ENCODE measurements at places on chromosomes 13 and 19.
A peak's percentile ranks its signal among the peaks of the same experiment; 100 is the strongest.

DNA sequence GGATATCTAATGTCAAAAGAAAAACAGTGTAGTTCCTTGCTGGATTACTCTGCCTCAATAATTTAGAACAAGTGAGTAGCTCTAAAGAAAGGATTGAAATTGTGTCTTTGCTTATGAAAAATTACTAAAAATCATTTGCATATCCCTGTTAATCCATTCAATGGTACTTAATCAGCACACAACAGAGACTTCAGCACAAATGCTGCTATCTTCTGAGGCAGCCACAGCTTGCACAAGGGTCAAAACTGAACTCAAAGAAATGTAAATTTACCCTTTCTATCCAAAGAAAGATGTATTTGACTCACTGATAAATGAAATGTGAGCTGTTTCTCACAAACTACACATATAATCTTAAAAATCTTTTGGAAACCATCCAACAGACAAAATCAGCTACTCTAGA lies 116.2 kb downstream of the LHFPL6 start:
- no peak for DNase-seq

DNA sequence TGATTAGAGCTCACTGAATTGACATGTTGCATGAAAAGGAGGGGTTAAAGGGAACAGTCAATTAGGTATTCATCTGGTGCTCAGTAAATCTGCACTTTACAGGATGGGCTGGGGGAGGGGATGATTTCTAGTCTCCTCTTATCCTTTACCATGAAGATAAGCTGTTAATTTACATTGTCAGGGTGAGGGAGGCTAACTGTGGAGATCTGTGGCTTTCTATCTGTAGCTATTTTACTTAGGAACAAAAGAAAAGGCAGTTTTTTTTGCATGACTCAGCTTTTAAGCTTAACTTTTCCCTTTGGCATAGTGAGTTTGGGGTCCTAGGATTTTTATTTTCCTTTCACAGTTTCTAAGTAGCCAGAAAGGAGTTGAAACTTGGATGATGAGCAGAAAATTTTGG lies 253.3 kb downstream of the LMO7 start:
- no peak for DNase-seq

DNA sequence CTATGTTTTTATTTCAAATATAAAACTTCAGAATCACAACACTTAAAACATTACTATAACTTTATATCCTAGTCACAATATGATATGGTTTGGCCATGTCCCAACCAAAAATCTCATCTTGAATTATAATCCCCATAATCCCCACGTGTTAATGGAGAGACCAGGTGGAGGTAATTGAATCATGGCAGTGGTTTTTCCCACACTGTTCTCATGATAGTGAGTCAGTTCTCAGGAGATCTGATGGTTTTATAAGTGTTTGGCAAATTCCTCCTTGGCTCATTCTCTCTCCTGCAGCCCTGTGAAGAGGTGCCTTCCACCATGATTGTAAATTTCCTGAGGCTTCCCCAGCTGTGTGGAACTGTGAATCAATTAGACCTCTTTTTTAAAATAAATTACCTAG lies 307.6 kb downstream of the SPRY2 start:
- no peak for DNase-seq

- DNase-seq, result no peak
Observed at GRCh38 chr19:49588365-49589122, 2.4 kb upstream of the PRR12 start.

- no peak for DNase-seq
Observed at GRCh38 chr19:21028969-21029268, 8.5 kb downstream of the ZNF430 start.

DNA sequence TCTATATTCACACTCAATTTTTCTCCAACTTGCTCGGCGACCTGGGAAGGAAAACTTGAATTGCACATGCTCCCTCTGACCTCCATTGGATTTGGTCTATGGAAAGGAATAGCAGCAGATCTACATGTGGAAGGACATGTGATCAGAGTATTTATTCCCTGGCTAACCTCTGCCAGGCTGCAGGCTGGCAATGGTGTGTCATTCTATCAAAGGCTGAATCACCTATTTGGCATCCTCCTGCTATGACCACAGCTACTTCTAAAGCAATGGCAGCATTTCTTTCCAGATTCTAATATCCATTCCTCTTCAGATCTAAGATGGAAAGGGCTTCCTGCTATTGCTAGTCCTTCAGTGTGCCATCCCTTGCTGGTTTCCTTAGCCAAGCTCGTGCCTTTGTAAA lies 144.3 kb upstream of the FREM2 start:
- DNase-seq, result no peak

DNA sequence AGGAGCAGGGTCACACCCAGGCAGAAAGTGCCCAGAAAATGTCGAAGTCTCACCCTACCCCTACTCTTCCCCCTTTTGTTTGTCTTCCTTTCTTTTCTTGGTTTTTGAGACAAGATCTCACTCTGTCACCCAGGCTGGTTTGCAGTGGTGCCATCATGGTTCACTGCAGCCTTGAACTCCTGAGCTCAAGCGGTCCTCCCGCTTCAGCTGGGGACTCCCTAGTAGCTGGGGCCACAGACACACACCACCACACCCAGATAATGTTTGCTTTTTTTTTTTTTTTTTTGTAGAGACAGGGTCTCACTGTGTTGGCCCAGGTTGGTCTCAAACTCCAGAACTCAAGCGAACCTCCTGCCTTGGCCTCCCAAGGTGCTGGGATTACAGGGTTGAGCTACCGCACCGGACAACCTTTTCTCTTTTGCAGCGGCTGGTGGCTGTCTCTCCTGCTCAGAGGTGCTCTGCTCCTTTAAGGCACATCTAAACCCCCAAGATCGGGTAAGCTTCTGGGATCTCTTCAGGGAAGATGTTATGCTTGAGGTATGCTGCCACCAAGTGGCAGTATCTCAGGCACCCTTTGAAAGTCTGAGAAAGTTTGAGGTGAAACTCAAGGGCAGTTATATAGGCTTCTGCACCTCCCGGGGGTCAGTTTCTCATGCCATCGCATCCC lies 22.4 kb upstream of the EBI3 start:
- DNase-seq, result no peak

DNA sequence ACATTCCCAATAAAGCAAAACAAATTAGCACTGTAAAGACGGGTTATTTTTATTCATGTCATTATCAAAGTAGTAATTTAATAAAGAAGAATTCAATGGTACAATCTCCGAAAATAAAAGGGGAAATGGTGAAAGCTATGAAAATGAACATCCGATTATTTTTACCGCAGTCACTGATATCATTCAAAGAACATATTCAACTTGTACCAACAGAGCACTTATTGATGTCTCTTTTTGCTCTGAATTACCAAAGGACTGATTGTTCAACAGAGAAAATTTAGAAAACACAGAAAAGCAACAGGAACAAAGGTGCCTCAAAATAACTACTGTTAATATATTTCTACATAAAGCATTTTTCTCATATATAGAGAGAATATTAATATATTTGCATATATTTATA lies 119.4 kb downstream of the DIAPH3 start:
- DNase-seq, result no peak

DNA sequence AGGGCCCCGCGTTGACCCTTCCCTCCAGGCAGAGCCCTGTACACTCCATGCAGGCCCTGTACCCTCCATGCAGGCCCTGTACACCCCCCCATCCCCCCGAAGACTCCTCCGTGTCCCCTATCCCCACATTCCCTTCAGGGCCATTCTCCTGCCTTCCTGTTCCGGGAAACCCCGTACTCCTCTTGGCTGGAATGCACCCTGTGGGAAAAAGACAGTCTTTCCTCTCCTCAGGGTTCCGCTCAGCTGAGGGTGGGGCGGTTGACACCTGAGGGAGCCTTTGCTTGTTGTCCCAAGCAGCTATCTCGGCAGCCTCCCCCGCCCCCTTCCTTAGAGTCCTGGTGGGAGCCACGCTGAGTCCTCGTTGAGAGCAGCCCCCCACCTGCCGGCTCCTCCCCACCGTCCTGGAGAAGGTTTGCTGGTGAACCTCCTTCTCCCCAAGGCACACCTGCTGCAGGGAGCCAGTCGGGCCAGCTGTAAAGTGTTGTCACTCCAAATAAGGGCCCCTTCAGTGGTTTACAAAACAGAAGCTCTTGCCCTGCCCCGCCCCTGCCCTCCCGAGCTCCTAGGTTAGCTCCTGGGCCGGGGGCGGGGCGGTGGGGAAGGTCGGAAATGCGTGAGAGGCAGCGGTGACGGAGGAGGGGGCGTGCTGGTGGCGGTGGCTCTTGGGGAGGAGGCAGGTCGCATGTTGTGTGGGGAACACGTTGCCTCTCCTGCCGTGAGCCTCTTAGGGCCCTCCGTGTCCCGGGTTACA lies 1.5 kb downstream of the GNA11 start:
- DNase-seq, result peak; percentile 38

DNA sequence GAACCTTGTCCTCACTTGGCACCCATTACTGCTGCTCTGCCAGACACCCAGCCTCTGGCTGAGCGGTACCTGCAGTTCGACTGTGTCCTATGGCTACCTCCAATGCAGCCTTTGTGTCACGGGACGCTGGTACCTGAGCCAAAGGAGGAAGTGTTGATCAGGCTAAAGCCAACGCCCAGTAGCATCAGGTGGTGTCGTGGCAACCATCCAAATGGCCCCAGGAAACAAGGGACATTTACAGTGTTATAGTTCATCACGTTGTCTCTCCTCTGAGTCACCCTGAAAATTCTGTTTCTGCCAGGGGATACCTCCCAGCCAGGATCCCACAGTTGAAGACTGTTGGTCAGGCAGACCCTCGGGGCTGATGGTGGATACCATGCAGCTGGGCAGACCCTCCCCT lies 10.1 kb downstream of the RHPN2 start:
- no peak for DNase-seq

DNA sequence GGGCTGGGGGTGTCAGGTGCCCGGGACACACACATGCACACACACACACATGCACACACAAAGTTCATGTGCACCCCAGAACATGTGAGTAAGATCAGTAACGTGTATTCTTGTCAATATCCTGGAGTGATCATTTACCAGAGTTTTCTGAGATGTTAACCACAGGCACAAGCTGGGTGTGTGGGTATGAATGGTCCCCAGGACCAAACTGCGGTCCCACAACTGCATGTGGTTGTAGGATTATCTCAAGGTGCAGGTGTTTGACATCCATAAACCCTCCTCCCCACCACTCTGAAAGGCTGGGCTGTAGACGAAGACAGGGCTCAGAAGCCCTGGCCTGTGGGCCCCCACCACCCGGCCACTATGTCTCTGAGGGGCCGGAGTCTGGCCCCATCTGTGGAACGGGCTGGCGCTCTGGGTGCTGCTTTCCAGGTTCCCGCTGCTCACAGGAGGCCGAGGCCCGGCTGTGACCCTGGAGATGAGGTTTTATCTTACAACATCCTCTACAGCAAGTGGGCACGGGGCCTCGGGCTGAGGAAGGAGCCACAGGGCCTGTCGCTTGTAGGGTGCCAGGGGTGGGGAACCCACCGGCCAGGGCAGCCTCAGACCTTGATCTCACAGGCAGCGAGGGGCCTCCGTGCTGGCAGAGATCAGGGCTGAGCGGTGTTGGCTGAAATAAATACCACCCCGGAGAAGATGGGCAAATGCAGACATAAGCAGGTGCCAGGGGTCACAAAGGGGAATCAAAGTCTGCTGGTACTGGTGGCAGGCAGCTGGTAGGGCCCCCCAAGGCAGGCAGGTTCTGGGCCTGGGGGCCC lies 4.3 kb downstream of the F2RL3 start:
- DNase-seq, result no peak

DNA sequence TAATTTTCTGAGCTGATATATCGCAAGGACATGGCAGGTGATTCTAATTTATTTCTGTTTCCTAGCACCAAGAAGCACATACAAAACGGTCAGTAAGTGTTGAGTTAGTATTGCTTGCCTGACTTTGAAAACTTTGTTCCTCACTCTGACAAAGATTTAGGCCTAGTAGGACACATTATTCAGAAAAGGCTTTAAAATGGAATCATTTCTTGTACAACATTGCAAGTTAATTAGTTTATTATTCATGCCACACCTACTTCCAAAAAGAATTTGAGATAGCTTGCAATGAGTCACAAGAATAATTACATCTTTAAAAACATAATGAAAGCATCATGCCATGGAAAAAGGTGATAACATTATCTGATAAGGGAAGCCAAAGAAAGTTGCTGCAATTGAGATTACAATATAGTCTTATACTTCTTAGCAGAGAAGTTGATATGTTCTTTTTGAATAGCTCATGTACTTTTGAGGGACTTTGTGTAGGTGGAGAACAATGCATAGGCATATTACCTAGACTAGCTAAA lies 474.2 kb downstream of the KLF5 start:
- no peak for DNase-seq

DNA sequence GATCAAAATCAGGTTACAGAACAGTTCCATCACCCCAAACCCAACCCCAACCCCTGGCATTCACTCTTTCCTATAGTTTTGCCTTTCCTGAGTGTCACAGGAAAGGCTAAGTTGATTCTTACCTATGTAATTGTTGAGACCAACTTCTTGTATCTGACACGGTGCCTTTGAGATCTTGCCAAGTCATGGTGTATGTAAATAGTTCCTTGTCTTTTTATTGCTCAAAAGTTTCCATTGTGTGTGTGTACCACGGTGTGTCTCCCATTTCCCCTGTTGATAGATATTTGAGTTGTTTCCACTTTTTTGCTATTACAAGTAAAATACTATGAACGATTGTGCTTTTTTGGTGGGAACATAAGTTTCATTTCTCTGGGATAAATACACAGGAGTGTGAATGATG lies 3.3 kb upstream of the IGFL2 start:
- DNase-seq, result no peak

- no peak for DNase-seq
Observed at GRCh38 chr19:2283835-2284507, 2.0 kb upstream of the PEAK3 start.

- peak; percentile 69 for DNase-seq
Observed at GRCh38 chr19:10260141-10260584, 8.1 kb downstream of the MRPL4 start.

- peak; percentile 37 for DNase-seq
Observed at GRCh38 chr19:15464394-15465385, at the start of gene RASAL3. TSS of gene RASAL3 (minus strand) at chr19:15464544. CDS start at chr19:15464358, 186 bp downstream.

- no peak for DNase-seq
Observed at GRCh38 chr19:52176574-52176973, 5.2 kb upstream of the ZNF836 start.

GRCh38 chr13:113141601-113141970 lies 16.9 kb upstream of the PROZ start:
- DNase-seq, result no peak

GRCh38 chr13:43196750-43197370 lies 173.5 kb downstream of the DNAJC15 start:
- DNase-seq, result no peak

GRCh38 chr13:25701304-25701703 lies 329.5 kb downstream of the ATP8A2 start:
- no peak for DNase-seq

DNA sequence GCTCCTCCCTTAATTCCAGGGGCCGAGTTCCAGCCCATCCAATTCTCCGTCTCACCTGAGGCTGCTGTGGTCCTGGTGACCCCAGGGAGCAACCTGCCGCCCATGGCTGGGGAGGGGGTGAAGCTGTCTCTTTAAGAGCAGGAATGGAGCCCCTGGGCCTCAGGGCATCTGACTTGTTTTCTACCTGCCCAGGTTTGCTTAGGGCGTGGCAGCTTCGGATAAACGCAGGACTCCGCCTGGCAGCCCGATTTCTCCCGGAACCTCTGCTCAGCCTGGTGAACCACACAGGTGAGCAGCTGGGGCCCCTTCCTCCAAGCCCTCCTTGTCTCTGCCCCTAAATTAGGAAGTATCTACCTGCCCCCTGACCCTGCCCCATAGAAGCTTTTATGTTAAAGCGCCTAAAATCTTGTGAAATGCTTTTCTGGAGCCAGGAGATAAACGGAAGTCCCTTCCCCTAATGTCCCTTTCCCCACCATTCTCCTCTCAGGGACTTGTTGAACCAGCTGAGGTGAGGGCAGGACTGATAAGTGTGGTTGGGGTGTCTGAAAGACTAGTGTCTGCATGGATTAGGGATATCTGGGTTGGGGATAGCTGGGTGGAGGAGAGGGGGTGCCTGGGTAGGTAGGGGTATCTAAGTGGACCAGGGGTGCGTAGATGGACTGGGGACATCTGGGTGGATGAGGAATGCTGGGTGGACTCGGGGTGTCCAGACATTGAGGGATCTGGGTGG lies 614 bp downstream of the FXYD3 start:
- no peak for DNase-seq

Measured in stimulated activated CD4-positive, alpha-beta T cell treated with anti-CD3 and anti-CD28 coated beads, Interleukin-15, amount 100 ng/mL, for 48 hours (primary cell).